Activated naive CD8-positive, alpha-beta T cell treated with anti-CD3 and anti-CD28 coated beads for 36 hours (primary cell): ENCODE measurements at places on chromosomes 11 and 22. TPM values are rescaled to one million over a fixed set of nuclear protein-coding genes. Genes with fewer than 3 reads are reported as not detected.
A peak's percentile ranks its signal among the peaks of the same experiment; 100 is the strongest.

DNA sequence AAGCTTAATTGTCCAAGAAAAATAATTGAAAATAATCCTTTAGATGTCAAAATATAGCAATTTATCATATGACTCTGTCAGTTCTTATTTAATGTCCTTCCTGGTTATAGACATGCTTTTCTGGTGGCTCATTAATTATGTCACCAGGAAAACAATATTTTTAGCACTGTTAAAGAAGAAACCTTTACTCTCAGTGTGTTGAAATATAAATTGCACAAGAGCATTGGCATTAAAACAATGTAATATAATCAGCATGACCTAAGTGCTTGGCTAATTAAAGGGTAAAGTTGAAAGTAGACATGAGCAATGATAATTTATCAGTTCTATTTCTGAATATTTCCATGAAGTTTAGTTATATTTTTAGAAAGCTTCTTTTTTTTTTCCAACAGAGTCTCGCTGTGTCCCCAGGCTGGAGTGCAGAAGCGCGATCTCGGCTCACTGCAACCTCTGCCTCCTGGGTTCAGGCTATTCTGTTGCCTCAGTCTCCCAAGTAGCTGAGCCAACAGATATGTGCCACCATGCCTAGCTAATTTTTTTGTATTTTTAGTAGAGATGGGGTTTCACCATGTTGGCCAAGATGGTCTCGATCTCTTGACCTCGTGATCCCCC lies 232.3 kb downstream of the JRKL start:
- no peak for DNase-seq

DNA sequence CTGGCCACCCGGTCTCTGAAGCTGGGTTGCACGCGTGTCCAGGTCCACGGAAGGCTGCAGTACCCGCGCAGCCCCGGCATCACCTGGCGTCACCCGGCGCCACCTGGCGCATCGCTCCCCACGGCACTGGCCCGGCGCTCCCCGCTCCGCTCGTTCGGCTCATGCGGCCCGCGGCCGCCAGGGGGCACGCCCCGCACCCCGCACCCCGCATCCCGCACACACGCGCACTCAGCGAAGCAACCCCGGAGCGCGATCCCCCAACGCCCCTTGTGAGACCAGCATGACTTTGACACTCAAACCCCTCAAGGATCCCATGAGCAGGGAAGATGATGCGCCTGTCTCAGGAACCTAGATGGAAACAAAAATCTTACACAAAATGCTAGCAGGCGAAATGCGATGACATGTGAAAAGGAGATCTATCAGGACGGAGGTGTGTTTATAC lies 11.9 kb downstream of the B3GNT6 start:
- peak; percentile 73 for DNase-seq

GRCh38 chr11:115985896-115986295 lies 481.7 kb upstream of the CADM1 start:
- no peak for DNase-seq

GRCh38 chr22:41308054-41308453 lies 6.7 kb downstream of the ZC3H7B start:
- no peak for DNase-seq

GRCh38 chr11:12867531-12867930 lies 141.6 kb upstream of the RASSF10 start:
- DNase-seq: no peak

DNA sequence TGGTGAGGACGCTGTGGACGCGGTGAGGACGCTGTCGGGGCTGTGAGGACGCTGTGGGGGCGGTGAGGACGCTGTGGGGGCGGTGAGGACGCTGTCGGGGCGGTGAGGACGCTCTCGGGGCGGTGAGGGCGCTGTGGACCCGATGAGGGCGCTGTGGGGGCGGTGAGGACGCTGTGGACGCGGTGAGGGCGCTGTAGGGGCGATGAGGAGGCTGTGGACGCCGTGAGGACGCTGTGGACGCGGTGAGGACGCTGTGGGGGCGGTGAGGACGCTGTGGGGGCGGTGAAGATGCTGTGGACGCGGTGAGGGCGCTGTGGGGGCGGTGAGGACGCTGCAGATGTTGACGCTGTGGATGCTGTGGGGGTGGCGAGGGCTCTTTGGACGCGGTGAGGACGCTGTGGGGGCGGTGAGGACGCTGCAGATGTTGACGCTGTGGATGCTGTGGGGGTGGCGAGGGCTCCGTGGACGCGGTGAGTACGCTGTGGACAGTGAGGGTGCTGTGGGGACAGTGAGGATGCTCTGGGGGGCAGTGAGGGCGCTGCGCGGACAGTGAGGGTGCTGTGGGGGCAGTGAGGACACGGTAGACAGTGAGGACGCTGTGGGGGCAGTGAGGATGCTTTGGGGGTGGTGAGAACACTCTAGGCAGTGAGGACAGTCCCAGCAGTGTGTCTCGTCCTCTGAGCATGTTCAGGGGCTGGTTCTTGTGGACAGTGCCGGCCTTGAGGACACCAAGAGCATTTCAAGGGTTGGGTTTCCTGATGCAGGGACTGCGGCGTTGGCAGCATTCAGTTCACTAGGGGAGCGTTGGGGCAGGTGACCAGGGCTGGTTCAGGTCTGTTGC lies 4.2 kb downstream of the GP1BB start:
- no peak for DNase-seq

GRCh38 chr11:101456812-101457211 lies 127.0 kb downstream of the TRPC6 start:
- DNase-seq: no peak

- no peak for DNase-seq
Measured at GRCh38 chr11:120875986-120876385, 147.9 kb upstream of the TBCEL start.

GRCh38 chr11:16962146-16962545 lies 52.1 kb downstream of the PLEKHA7 start:
- no peak for DNase-seq

- DNase-seq: no peak
Measured at GRCh38 chr22:25869771-25870170, 127.8 kb downstream of the MYO18B start.

DNA sequence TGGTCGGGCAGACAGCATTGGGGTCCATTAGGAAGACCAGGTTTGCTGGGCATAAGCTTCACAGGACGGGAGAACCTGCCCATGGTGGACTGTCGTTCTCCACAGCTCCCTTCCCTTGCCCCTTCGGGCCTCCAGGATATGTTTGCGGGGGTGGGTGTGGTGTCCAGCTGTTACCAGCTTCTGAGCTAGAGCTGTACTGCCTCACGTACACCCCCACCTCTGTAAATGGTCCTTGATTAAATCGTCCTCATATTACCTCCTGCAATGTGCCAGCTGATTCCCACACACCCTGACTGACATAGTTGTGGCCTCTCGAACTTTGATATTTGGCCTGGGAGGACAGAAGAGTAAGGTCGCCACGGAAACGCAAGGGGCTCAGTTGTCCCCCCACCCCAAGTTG lies 16.2 kb upstream of the BCR start:
- DNase-seq: no peak

GRCh38 chr11:41578421-41579051 lies 119.1 kb upstream of the LRRC4C start:
- DNase-seq: no peak

GRCh38 chr22:36887162-36887561 lies 26.3 kb upstream of the CSF2RB start:
- no peak for DNase-seq

DNA sequence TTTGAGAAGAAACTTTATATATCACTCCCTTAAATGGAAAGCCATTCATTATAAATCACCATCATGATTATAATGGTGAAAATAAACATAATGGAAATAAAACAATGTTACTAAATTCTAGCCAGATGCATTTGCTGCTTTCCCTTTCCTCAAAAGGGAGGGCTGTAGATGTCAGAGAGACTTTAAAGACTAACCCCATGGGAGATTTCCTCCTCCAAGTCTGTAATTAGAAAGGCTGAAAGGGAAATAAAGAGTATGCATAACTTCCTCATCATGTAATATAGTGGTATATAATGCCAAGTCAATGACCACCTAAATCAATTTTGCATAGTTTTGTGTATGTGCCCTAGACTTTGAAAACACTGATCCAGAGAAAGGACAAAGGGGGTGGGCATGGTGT lies 6.4 kb downstream of the CD6 start:
- DNase-seq: no peak

DNA sequence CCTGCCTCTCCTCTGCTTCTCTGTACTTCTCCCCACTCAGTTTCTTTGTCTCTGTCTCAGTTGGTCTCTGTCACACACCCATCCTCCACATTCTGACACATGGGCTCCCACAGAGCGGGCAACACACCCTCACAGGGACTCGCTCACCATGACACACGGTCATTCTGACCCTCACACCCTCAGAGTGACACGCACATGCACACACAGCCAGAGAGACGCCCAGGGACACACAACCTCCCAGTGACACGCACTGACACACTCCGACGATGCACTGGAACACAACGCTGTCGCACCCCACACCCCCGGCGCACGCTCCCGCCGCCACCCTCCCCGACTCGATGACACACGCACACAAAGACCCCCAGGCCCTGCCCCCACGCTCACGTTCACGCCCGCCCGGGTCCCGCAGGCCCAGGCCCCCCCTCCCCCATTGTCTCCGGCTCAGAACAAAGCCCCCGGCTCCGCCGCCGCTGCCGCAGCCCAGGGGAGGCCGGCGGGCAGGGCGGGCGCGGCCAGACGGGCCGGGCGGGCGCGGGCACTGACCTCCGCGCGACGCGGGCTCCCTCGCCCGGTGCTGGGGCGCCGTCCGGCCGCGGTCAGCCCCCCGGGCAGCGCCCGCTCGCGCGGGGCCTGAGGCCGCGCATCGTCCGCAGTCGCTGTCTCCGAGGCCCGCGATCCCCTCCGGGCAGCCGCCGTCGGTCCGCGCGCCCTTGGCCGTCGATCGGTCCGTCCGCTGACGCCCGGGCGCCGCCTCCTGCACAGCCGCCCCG lies 404 bp downstream of the DCHS1 start:
- peak; percentile 38 for DNase-seq

- DNase-seq: peak; percentile 21
Measured at GRCh38 chr11:45658292-45658991, 7.0 kb downstream of the CHST1 start.

- DNase-seq: no peak
Measured at GRCh38 chr11:134047586-134047999, 21.3 kb upstream of the JAM3 start.

DNA sequence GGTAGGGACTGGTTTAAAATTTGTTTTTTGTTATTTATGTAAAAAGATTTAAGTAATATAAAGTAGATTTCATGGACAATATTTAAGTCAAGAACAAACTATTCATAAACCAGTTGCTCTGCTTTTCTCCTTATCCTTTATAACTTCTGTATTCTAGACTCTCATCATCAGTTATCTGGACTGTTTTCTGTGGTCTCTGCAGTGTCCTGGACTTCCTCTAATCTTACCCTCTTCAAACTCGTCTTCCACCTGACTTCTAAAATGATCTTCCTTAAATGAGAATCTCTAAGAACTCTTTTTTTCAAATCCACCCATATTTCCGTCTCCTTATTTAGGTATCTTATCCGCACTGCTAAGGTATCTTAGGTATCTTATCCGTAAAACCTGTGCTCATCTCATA lies 8.1 kb downstream of the RRM1 start:
- DNase-seq: no peak

DNA sequence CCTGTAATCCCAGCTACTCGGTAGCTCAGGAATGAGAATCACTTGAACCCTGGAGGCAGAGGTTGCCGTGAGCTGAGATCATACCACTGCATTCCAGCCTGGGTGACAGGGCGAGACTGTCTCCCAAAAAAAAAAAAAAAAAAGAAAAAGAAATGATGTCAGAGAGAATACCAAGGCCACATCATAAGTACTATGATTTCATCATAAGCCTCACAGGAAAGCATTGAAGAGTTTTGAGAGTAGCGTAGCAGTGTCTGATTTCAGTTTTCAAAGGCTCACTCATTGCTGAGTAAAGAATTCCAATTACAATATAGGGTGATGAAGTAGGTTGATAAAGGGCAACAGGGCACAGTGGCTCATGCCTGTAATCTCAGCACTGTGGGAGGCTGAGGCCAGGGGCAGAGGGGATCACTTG lies 88.8 kb downstream of the MRTFA start:
- no peak for DNase-seq

- no peak for DNase-seq
Measured at GRCh38 chr11:10323793-10324170, 18.9 kb downstream of the ADM start.

Gene ZC3H7B
- 59.9 TPM for total RNA-seq

Gene EWSR1
- 377 TPM for total RNA-seq

Gene THOC5
- total RNA-seq: 63.9 TPM

Gene BDNF
- total RNA-seq: not detected

Gene ARVCF
- 1.6 TPM for total RNA-seq

Gene MICALL1
- total RNA-seq: 16.6 TPM

Gene SLC1A2
- not detected for total RNA-seq

Gene GP1BB
- not detected for total RNA-seq

Gene LUZP2
- total RNA-seq: not detected
